ENCODE measurements at places on chromosomes 1 and 21.

DNA sequence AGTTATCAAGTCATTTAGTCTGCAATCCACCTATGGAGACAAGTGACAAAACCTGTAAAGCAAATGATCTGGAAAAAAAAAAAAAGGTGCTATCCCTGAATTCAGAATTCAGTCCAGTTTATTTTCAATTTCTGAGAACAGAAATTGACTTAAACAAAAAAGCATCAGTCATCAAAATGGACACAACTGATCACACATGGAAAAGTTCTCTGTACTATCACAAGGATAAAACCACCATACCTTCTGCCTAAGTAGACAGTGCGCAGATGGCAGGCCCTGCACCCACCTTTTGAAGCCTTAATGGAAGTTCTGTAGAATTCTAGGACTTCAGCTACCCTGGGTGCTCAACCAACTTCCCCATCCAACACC, 3.5 kb downstream of the PABPC4 start:
- no peak for DNase-seq

DNA sequence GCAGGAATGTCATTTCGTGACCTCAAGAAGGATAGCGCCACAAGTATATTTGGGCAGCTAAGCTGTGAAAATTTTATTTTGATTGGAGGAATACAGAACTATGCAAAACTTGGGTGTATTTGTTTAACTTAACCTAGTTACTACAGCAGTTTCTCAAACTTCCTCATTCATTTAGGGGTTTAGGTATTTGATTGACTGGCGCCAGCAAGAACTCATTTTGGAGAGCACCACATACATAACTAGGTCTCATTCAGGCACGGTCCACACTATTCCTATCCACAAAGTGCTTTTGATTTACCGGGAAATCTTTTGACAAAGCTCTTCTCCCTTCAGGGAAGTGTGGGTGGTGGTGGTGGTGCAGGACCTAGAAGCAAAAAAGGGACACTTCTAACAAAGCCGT, 155.1 kb upstream of the NRIP1 start:
- DNase-seq: no peak

GRCh38 chr1:96009831-96010434, 711.7 kb upstream of the PTBP2 start:
- no peak for DNase-seq

DNA sequence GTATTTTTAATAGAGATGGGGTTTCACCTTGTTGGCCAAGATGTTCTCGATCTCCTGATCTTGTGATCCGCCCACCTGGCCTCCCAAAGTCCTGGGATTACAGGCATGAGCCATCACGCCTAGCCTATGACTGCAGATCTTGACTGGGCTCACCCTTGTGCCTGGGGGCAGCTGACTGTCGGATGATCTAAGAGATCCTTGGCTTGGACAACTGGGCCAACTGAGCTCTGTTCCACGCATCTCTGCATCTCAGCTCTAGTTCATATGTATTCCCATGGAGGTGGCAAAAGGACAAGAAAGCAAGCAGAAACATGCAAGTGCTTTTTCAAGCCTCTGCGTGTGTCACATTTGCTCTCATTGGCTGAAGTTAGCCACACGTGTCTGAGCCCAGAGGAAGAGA, 75.8 kb upstream of the SELENON start:
- no peak for DNase-seq

DNA sequence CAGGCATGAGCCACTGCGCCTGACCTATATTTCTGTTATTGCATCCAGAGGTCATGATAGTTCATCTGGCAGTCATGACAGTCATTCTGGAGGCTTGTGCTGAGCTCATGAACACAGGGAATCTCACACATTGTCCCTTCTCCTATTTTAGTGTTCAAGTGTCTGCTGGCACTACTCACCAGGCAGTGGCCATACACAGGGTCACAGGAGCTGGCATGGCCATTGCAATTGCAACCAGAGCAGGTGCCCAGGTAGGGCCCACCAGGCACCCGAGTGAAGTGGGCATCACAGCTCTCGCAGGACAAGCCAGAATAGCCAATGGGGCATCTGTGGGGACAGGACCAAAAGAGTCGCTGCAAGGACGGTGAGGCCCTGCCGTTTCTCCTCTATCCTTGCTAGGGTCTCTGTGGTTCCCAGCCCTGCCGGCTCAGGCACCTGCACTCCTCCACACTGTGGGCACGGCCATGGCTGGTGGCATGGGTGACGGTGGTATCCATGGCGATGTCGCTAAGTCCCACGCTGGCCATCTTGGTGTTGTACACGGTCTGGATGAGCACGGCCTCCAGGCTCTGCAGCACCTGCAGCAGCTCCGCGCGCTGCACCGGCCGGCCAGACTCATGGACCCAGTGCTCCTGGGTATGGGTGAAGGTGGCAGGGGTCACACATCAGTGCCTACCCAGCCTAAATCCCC, 57.0 kb downstream of the HSPG2 start:
- DNase-seq: no peak

GRCh38 chr1:11938722-11939526, 4.4 kb downstream of the PLOD1 start:
- DNase-seq: no peak

DNA sequence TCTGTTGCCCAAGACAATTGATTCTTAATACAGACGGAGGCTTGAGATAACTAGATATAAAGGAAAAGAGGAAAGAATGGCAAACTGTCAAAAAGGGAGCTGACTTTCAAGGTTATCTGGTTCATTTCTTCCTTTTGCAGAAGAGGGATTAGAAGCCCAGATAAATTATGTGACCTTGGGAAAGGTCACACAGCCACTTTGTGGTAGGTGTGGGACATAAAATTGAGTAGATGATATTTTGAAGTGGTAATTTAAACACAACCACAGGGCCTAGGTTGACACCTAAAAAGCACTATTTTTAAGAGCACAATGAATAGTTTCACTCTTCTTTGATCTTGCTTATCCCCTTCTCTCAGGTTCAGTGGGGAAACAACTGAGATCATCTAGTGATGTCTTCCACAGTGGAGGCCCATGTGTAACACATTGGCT, 16.9 kb upstream of the KIAA0040 start:
- DNase-seq: no peak

- no peak for DNase-seq
These were observed 21.1 kb downstream of the IPO9 start for GRCh38 chr1:201850053-201850397.
